ENCODE measurements at places on chromosomes 2 and 18.

- no peak for DNase-seq
These were observed 109.0 kb upstream of the SLC35G4 start for GRCh38 chr18:11500153-11501122.

DNA sequence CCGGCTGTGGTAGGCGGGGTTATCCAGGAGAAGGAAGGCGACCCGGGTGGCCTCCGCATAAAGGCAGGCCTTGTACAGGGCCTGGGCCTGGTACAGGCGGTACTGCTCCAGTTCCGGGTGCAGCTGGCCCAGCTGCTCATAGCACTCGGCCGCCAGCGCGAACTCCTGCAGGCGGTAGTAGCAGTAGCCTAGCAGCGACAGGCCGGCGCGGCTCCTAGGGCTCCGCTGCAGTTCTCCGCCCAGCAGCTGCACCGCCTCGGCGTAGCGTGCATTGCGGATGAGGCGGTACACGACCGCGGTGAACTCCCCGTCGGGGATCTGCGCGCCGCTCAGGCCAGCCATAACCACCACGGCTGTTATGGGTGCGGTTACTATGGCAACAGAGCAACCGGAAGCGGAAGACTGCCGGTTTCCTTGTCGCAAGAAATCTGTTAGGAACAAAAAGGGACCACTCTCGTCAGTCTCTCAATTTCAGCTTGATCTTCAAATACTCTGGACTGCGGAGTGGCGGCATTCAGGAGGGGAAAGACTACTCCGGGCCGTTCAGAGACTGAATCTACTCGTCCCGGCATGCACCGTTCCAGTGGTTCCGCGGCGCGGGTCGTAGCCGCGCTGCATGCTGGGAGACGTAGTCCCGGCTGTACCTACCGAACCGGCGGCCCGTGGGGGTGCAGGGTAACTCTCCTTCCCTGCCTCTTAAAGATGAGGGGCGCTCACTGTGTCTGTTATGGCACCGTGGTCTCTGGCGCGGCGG is 160.0 kb downstream of the AGPS start:
- DNase-seq: peak; percentile 96

DNA sequence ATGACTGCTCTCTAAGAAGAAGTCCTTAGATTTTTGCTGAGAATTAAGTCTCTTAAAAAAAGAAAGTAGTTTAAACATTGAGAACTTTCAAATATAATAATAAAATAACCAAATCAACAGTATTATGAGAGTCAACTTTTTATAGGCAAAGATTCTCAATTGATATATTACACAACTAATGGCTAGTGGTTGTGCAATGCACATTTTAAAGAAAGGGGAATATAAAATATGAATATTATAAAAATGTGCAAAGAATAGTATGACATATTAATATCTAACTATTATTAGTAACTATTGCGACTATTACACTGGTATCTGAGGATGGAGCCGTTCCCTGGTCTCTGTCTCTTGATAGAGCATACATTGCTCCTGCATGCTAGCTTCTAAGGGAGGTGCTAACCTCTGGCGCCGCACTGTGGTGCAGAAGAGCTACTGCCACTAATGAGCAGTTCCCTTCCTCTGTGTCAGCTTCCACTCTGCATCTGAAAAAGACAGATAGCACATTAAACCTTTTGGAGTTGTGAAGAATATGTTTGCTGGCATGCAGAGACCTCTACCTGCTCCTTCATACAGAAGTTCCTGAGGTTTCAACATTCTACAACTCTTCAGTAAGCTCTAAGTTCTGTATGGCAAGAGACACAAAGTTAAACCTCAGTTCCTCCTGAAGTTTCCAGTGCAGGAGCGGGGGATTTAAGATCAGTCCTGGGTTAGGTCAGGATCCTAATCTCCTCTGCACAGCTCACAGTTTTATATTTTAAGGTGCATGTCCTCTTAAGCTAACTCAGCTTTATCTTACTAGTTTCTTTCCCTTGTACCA is 3.5 kb upstream of the SLC9A2 start:
- DNase-seq: peak; percentile 11

DNA sequence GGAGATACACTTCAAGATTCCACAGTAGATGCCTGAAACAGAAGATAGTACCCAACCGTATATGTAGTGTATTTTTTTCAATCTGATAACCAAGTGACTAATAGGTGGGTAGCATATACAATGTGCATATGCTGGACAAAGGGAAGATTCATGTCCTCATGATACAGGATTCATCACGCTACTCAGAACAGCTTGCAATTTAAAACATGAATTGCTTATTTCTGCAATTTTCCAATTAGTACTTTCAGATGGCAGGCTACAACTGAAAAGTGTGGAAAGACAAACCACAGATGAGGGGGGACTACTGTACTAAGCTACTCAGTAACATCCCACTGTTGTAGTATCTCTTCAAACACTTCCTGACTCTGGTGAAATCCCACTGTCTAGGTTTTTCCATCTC is 3.7 kb downstream of the IER3IP1 start:
- DNase-seq: no peak

DNA sequence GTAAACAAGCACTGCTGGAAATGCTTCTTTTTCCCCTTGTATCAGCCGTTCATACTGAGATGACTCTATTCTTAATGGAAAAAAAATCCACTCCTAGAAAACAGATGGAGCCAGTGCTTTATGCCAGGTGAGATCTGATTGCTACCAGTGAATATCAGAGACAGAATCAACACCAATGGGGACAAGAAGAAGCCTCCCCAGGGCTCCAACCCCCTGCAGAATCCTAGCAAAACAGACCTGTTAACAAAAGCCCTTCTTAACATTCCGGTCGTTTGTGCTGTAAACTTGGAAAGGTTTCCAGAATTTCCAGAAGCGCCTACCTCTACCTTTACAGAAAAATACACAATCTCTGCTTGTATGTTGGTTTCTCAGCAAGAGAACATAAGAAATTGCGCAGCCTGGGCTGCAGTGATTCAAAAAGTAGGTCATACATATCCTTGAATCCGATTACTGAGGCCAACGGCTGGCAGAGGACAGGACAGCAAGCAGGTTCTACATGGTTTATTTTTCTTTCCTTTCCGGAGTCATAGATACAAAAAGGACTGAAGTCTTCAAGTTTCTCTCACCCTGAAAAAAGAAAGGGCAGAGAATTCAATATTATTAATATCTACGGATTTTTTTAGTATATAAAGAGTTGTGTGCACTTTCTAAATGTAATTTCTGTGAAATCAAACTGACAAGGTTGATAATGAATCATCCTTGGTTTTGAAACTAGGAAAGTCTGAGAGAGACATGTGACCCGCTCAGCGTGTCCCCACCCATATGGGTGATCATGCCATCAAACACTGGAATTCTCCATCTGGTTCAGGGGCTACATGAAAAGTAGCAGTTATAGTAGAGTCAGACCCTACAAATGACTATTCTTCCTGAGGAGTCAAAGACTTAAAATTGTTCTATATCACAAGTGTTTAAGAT is 266.7 kb upstream of the MGAT5 start:
- no peak for DNase-seq

- no peak for DNase-seq
These were observed 8.2 kb downstream of the RND3 start for GRCh38 chr2:150479075-150479915.

GRCh38 chr18:69399253-69399652 is 1.4 kb upstream of the DOK6 start:
- DNase-seq: no peak

DNA sequence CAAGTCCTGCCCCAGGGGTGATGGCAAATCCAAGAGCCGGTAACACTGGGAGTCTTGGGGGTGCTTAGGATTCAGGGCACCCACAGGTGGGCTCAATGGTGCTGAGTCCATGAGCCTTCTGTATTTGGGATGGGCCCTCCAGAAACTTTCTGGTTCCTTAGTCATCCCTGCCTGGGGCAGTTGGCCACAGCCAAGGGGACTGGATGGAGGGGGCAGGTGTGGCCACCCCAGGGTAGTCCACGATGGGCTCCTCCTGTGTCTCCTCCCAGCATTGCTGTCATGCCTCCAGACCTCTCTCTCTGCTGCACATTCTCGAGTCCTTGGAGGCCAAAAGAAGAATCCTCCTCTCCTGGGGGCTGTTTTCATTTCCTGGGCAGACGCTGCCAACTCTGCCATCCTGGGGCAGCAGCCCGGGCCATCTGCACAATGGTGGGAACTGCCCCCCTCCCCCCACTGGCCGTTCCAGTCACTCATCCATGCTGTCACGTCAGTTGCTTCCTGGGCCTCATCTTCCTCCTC is 158.0 kb upstream of the TWIST2 start:
- no peak for DNase-seq

DNA sequence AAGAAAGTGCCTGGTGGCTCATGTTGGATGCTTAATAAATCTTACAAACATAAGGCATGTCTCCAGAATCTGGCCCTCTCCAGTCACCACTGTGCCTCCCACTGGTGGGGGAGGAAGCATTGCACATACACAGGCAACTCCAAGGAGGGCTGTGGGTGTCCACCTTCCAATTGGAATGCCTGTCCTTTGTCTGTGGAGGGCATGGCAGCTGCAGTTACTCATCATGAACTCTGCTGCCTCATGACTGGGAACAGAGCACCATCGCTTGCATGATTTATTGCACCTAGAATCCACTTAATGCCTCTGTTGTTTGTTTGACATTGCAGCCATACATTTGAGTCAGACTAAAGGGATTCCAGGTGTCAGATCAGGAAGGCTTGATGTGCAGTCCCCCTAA is 278.9 kb downstream of the PRKCE start:
- no peak for DNase-seq

- no peak for DNase-seq
These were observed 58.4 kb downstream of the PARD6G start for GRCh38 chr18:80188643-80189530.

DNA sequence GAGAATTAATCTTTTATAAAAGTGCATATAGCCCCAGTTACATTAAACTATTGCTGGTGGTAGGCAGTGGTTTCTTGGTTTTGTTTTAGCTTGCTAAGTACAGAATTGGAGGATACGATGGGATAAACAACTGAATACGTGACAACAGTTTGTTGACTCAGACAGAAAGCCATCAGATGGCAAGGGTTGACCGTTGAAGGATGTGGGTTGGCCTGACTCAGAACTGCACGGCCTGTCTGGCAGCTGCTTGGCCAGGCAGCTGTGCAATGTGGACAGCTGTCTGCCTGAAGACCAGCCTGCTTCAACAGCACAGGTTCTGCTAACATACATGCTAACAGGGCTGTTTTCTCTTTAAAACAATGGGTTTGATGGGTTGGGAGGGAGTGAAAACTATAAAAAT is 46.6 kb downstream of the PRKRA start:
- no peak for DNase-seq

Data from CD8-positive, alpha-beta memory T cell (primary cell).